Stimulated activated CD8-positive, alpha-beta memory T cell treated with anti-CD3 and anti-CD28 coated beads, Interleukin-4, amount 100 ng/mL, for 4 hours (primary cell): ENCODE measurements at places on chromosomes 2 and 18.

DNA sequence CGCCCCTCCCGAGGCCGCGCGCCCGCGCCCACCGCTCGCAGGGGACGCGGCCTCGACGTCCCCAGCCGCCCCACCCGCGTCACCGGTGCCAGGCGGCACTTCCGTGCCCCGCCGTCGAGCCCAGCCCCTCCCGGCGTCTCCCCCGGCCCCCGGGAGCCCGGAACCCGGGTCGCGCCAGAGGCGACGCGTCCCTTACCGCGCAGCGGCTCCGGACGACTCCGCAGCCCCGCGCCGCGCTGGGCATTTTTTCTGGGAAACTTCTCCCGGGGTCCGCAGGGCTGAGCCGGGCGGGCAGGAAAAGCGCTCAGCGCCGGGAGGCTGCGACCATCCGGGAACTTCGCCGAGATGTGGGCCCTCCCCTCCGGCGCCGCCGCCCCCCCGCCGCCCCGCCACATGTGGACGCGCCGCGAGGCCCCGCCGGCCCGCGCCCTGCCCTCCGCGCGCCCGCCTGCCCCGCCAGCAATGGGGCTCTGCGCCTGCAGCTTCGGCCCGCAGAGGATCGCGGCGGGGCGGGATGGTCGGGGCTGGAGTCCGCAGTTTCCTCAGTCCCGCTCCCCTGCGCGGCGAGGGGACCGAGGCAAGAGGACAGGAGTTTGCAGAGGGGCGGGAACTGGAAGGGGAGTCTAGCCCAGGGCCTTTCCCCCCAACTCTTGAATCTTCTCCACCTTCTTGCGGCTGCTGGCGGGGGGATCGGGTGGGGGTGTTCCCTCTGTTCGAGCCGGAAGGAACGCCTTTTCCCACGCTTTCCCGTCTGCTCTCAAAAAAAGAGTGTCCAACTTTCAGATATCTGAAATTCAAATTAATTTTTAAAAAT is 81.5 kb downstream of the CHRNA1 start:
- DNase-seq = peak; percentile 37

DNA sequence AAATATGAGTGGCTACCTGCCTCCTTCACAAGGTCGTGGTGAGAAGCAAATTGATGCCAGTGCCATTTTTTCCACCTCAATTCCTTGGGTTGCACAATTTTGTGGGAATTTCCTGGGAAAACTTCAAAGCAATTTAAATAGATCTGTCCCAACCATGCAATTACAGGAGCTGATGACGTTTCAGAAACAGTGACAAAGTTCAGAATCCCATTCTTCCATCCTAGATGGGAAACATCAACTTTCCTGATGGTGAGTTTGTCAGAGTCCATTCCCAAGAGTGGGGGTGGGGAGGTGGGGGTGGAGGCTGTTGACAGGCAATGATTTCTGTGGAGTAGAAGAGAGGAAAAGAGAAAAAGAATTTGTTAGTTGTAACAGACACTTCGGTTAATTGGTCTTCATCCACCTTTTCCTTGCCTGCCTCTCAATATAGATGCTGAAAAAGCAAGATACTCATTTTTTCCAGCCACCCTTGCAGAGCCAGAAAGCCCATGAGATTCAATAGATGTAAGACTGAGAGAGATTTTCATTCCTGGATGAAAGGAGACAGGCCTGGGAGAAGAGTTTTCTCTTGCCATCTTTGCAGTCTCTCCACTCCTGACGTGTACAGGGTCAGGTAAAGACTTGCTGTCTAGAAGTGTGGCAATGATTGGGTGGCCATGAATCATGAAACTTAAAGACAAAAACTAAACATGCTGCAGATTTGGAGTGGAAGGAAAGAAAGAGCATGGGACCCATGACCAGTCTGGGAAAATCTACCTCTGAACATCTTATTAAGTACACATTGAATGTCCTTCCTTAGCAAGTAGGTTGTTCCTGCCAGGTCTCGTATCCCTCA is 47.3 kb downstream of the SOCS6 start:
- DNase-seq = no peak

- DNase-seq = no peak
These were observed 170.0 kb downstream of the EPHA4 start for GRCh38 chr2:221402072-221402471.

- no peak for DNase-seq
These were observed 63.4 kb upstream of the ZEB2 start for GRCh38 chr2:144583381-144583729.

DNA sequence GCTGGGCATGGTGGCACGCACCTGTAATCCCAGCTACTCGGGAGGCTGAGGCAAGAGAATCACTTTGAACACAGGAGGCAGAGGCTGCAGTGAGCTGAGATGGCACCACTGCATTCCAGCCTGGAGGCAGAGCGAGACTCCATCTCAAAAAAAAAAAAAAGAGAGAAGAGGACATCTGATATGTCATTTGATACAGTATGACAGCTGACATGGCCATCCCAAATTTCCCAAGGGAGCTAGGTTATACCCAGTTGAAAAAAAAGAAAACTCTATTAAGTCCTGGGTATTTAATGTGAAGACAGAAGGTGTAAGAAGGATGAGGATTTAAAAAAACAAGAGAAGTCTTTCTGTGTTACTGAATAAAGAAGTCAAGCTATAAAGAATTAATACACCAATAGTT is 23.3 kb downstream of the CLASP1 start:
- no peak for DNase-seq

DNA sequence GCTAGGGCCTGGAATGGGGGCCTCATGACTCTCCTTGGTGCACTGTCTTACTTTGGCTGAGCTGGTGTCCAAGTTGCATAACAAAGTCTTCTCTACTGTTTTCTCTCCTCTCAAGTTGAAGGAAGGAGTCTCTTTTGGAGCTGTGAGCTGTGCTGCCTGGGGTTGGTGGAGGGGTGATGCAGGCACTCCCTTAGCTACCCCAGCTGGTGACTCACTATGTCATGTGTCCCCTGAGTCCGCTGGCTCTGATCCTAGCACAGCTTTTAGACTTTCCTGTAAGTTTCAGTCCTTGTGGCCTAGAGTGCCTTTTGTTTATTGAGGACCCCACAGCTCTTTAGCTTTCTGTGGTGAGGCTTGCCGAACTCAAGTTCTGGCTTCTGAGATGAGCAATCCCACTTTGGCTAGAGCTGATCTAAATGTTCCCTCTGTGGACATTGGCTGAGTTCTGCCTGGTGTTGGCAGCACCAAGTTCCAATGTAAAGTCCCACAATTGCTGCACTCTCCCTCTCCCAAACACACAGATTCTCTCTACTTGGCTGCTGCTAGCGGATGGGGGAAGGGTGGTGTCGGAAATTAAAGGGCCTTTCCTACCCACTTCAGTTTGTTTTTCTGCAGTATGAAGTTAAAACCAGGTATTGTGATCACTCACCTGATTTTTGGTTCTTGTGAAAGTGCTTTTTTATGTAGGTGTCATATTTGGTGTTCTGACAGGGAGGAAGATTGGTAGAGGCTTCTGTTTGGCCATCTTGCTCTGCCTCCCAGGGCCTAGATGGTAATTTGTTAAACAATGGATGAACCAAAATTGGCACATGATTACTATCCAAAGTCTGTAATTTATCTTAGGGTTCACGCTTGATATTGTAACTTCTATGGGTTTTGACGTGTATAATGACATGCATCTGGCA is 83.2 kb downstream of the COMMD1 start:
- no peak for DNase-seq

DNA sequence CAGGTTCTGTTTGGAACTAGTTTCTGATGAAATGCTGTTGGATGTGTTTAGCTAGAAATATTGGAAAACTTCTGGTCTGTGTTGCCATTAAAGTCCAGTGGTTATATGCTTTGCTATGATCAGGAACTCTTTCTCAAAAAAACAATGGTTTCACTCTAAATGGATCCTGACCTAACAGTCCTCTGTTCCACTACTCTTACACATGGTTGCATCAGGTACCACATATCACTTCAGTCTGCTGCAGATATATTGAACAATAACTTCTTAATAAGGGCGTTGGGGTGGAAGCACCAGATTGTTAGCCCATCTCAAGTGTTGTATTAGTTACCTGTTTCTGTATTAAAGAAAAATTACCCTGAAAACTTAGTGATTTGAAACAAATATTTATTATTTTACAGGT is 676.6 kb upstream of the GCFC2 start:
- DNase-seq = no peak

GRCh38 chr2:109318150-109318948 is 189.3 kb downstream of the SH3RF3 start:
- no peak for DNase-seq

- no peak for DNase-seq
These were observed 380.6 kb upstream of the UBE2E3 start for GRCh38 chr2:180599804-180600203.

- no peak for DNase-seq
These were observed 272.1 kb downstream of the SP3 start for GRCh38 chr2:173693044-173693589.

GRCh38 chr2:194842871-194843270 is 814.2 kb upstream of the SLC39A10 start:
- DNase-seq = no peak

- no peak for DNase-seq
These were observed 12.6 kb downstream of the NR4A2 start for GRCh38 chr2:156319811-156320485.

- DNase-seq = no peak
These were observed 8.9 kb downstream of the TFPI start for GRCh38 chr2:187545238-187545751.

DNA sequence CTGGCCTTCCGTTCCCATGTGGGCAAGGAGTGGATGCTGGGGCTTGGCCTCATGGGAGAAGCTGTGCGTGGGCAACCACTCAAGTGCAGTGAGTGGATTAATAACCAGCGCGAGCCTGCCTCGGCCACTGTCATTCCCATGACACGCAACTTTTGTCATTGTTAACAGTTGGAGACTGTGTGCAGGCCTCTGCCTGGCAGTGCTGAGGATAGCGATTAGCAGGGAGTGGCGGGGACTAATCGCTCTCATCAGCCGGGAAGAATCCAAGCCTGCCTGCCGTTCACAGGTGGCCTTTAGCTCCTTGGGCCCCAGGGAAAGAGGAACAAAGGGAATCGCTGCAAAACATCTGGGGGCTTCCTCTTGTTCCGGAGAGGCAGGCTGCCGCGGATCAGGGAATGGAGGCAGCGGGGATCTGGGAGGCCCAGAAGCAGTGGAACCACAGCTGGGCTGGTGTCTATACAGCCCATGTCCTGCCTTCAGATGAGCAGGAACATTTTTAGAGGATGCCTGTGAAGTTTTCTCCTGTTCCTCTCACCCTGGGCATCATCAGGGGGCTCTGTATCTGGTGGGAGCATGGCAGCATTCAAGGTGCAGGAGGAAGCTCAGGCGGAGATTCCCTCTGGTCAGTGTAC is 53.8 kb downstream of the CTIF start:
- DNase-seq = no peak
